Mesothelial cell of epicardium (in vitro differentiated cells): ENCODE measurements at places on chromosomes 11 and 22. TPM values are rescaled to one million over a fixed set of nuclear protein-coding genes. Genes with fewer than 3 reads are reported as not detected.

The TREH gene
- total RNA-seq: 0.11 TPM in 1 of 3 replicates, not detected in the others

GRCh38 chr11:121237686-121238658 is 54.6 kb upstream of the SC5D start:
- no peak for DNase-seq

The ANO3 gene
- 0.07 to 0.13 TPM in 2 of 3 replicates, not detected in the other for total RNA-seq

The MPZL3 gene
- 5.0 to 5.7 TPM (median 5.2 TPM) in 3 replicates for total RNA-seq

DNA sequence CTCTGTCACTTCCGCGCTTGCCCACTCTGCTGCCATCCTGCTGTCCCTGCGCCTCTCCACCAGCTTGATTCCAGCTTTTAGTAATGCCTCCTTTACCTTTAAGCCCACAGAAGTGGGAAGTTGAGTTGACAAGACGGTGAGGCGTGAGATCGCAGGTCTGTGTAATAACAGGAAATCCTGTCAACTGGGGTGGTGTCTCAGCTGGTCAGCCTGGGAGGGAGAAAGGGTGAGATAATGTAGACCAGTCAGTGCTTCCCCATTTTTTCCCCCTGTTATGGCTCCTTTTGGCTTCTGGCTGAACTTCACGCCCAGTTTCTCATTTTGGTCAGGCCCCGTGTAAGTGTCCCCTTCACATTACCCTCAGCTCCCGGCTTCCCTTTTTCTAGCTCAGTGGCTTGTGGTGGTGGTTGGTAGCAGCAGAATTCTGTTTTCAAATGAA is 98.9 kb downstream of the TRAF6 start:
- DNase-seq: no peak

GRCh38 chr11:13970986-13971385 is 8.5 kb downstream of the SPON1 start:
- DNase-seq: no peak
